ENCODE measurements at places on chromosomes 2 and 18.

DNA sequence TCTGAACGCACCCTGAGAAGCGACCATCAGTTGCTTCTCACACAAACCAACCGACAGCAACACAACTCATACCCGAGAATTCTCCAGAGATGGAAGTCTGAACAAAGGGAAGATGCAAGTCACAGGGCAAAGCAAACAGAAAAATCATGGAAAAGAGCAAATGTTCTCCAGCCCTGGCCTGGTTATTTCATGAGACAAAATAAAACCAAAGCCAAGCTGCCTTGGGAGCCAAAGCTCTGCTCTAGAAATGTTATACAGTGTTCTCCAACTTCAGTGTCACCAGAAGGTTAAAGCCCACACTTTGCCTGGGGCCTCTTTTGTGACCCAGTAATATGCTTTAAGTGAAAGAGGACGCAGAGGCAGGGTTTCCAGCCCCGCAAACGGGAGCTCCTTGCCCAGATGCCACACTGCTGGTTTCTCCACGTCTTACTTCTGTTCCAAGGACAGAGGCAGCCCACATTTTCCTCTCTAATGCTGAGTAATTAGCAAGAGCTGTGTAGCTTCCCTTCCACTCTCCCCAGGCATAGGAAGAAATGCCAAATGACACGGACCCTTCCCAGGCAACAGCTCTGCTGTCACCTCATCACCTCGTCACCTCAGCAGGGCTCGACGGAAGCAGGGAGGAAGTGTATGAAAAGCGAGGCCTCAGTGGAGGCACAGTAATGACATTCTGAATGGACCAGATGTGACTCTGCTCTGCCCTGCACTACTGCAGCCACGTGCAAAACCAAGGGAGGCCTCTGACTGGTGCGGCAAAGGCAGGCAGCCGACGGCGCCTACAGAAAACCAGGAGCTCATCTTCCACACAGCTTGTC, 64.7 kb downstream of the FBXO15 start:
- DNase-seq = no peak

DNA sequence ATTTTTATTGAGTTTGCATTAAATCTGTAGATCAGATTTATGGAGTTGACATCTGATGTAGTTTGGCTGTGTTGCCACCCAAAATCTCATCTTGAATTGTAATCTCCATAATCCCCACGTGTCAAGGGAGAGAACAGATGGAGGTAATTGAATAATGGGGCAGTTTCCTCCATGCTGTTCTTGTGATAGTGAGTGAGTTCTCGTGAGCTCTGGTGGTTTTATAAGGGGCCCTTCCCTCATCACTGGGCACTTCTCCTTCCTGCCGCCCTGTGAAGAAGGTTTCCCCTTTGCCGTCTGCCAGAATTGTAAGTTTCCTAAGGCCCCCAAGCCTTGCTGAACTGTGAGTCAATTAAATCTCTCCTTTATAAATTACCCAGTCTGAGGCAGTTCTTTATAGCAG, 32.2 kb downstream of the ZC3H15 start:
- no peak for DNase-seq

DNA sequence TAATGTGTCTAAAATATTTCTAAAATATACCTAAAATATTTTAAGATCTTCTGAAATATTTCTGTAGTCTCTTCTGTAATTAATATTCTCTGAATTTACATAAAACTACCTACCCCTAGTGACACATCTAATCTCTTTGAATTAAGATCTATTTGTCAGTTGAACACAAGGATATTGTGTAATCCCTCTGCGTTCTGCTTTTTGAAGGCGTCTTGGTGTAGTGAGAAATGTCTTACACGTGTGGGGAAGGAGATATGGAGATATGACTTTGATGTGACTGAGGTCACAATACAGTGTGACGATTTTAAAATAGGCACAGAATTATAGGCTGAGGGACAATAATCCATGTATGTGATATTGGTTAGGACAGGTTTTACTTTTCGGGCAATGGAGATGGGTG, 79.8 kb downstream of the DOK6 start:
- DNase-seq = no peak

DNA sequence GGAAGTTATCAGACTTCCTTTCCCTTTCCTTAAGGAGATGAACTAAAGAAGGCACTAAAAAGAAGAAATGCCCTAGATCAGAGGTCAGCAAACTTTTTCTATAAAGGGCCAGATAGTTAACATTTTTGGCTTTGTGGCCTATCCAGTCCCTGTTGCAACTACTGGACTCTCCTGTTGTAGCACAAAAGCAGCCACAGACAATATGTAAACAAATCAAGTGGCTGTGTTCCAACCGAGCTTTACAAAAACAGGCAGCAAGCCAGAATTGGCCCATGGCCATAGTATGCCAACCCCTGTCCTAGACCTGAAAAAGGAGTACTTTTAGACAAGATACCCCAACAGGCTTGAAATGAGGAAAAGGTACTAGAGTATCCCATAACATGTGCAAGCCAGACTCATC, 10.9 kb downstream of the NHEJ1 start:
- no peak for DNase-seq

GRCh38 chr2:188122985-188123384, 168.7 kb upstream of the GULP1 start:
- DNase-seq = no peak

DNA sequence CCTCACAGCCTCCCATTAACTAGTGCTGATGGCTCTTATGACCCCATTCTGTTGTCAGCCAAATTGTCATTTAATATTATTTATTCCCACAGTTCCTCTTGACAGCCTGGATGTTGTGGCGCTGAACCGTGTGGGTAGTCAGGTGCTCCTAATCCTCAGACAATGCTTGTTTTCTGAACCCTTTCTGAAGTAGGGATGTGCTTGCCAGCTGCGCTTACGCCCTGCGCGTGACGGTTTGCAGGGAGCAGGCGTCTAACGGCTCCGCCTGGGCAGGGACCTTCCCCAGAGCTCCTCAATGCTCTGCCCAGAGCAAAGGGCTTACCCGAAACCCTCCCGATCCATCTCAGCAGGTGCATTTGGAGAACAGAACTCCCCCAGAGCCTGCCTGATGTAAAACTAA, 358.2 kb upstream of the MYT1L start:
- DNase-seq = no peak

DNA sequence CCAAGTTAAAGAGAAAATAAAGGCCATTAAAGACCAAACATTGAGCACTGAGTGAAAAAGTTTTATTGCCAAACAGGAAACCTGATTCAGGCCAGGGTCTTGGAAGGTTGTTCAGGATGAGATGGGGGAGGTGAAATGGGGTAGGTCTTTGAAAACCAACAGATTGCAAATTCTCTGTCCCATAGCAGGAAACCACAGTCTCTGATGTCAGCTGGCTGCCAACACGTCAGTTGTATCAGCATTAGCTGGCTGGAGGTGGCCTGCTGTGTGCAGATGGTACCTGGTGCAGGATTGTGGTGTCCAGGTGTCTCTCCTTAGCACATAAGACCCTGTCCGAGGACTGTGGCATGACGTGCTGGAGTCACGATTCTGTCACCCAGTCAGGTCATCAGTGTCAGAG, 106.3 kb downstream of the MSH2 start:
- DNase-seq = no peak

DNA sequence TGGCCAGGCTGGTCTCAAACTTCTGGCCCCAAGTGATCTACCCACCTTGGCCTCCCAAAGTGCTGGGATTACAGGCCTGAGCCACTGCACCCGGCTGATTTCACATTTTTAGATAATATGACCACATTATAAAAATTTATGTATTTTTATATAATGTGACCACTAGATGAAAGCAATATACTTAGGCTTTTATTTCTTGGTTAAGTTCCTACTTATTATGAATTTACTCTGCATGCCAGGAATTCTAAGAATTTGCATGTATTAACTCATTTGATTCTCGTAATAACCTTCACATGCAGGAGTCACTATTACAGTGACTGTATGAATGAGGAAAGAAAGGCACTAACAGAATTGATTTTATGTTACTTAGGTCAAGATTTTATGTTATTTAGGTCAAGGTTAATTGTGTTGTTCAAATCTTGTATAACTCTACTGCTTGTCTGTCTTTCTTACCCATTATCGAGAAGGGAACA, 25.6 kb upstream of the CASP8 start:
- DNase-seq = no peak

- DNase-seq = no peak
Observed at GRCh38 chr2:88707003-88707402, 15.5 kb downstream of the RPIA start.

GRCh38 chr2:72988726-72989273, 71.5 kb downstream of the EMX1 start:
- DNase-seq = no peak

DNA sequence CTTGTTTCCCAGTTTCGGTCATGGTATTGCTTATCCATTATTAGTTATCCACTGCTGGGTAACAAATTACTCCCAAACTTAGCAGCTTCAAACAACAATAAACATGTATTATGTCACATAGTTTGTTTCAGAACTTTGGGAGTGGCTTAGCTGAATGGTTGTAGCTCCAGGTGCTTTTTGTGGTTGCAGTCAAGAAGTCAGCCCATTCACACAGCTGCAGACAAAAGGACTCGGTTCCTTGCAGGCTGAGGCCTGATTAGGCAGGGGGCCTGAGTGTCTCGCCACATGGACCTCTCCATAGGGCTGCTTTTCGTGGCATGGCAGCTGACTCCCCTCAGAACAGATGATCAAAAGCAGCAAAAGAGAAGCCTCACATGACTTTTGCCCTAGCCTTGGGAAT, 58.2 kb upstream of the ITGA4 start:
- no peak for DNase-seq

DNA sequence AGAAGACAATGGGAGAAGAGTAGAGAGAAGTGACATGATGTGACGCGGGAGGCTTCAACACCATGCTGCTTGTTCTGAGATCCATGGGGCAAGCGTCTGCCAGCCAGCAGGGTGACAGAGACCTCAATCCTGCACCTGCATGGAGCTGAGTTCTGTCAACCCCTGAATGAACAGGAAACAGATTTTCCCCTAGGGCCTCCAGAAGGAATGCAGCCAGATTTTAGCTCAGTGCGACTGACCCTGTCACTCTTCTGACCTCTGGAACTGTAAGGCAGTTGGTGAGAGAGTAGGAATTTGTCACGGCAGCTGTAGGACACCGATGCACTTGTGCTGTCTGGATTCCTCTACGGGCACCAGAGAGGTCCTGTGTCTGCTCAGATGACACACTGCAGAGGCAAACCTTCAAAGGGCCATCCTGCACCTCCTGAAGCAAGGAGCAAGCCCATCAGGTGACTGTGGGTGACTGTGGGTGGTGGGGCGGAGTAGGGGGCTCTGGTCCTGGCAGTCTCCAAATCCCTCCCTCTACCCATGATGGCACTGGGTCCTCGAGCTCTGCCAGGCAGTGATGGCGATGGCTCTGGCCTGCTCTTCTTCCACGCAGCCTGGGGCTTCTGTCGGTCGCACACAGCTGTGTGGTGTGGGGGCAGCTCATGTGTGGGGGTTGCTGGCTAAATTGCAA, 194.3 kb upstream of the TWIST2 start:
- no peak for DNase-seq

GRCh38 chr2:105156166-105156565, 85.4 kb upstream of the GPR45 start:
- DNase-seq = no peak

DNA sequence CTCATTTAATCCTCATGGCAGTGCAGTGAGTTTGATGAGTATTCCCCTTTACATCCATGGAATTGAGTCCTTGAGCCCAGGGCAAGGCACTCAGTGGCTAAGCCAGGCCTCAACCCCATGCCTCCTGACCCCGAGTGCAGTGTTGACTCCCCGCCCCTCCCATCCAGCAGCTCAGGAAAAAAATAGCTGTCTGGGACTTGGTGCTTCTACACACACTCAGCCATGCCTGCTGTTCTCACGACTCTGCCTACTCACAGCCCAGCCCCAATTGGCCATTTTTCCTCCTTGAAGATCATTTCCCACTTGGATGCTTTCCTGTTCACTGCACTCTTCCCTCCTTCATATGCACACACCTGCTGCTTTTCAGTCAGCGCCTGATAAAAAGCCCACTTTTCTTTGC, 8.8 kb downstream of the FOSL2 start:
- DNase-seq = no peak

DNA sequence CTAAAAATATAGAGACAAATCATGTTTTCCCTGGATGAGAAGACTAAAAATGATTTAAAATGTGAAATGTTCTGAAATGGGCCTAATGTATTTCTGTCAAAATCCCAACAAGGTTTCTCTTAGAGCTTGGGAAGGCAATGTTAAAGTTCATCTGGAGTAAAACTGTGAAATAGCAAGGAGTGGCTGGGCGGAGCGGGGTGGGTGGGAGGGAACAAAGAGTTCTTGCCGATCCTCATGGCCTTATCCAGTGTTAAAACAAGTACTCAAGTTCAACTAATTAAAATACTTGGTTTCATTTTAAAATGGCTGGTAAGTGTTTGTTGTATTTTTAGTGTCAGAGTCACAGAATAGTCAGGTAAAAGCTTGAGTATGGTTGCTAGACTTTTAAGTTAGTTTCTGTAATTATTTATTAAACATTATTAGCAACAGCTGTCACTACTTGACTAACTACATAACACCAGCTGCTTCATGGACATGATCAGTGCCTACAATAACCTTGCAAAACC, 87.3 kb downstream of the RTN4 start:
- DNase-seq = no peak

DNA sequence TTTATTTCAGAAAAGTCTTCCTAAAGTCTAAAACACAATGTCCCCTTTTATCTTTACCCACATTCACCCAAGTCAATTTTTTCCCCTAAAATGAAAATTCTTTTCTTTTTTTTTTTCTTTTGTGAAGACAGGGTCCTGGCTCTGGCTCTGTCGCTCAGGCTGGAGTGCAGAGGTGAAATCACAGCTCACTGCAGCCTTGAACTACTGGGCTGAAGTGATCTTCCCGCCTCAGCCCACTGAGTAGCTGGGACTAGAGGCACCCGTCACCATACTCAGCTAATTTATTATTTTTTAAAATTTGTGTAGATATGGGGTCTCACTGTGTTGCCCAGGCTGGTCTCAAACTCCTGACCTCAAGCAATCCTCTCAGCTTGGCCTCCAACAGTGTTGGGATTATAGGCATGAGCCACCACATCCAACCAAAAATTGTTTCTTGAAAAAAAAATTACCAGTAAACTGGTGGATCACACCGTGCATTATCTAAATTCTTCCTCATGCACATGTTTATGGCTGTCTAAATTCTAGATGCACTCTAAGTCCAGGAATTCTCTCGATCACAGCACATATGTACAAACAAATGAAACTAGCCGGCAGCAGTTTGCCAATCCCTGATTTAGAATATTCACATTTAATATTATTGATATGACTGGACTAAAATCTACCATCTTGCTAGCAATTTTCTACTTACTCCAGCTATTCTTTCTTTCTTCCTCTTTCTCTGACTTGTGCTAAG, 56.8 kb downstream of the OLA1 start:
- no peak for DNase-seq

- DNase-seq = no peak
Observed at GRCh38 chr2:232393556-232393955, 13.1 kb upstream of the ALPG start.

DNA sequence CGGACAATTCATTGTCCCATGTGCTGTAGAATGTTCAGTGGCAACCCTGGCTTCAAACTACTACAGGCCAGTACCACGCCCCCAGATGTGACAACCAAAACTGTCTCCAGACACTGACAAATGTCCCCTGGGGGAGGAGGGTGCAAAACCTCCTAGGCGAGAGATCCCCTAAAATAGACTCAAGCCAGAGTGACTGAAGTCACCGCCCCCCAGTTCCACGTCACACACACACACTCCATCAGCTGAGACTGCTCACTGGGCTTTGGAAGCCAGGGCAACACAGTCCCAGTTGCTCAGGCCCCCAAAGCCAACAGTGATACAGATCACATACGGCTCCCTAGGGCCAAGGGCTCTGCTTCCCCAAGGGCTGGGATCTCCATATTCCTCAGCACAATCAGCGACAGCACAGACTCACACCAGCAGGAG, 19.1 kb downstream of the HDAC4 start:
- DNase-seq = peak; percentile 65

GRCh38 chr2:225788571-225789094, 389.1 kb downstream of the NYAP2 start:
- DNase-seq = no peak
